ENCODE measurements at places on chromosomes 5 and 9.

DNA sequence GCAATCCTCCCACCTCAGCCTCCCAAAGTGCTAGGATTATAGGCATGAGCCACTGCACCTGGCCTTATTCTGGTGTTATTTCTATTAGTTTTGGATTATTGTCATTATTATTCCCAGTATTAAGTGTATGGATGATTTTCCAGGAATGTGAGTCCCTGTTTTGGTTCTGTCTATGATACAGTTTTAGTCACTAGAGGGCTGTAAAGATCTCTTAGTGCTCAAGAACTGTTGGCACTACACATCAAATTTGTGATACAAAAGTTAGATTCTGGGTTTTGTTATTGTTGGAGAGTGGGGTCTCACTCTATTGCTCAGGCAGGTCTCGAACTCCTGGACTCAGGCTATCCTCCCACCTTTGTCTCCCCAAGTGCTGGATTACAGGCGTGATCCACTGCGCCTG is 12.1 kb downstream of the CCL28 start:
- DNase-seq, result no peak

GRCh38 chr9:117511852-117512481 is 97.1 kb upstream of the ASTN2 start:
- no peak for DNase-seq

GRCh38 chr9:38380872-38381534 is 11.5 kb upstream of the ALDH1B1 start:
- DNase-seq, result no peak

GRCh38 chr5:142283304-142283703 is 41.5 kb downstream of the SPRY4 start:
- no peak for DNase-seq

GRCh38 chr9:19754921-19755320 is 33.9 kb downstream of the SLC24A2 start:
- DNase-seq, result no peak
